ENCODE measurements at places on chromosomes 7 and 10.

DNA sequence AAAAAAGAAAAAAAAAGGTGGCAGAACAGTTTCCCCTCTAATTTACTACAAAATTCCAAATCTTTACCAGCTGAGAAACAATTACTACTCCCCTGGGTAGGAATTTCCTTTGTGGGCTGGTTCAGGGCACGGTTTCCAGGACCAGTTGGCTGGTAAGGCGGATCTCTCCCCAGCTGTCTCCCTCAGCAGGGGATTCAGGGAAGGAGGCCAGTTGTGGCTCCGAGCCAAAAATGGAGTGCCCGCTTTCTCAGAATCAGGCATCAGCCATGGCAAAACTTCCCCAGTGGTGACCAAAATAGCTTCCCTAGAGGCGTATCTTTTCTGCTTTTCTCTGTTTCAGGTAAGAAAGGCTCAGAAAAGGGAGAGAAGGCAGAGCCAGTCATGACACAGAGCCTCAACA, 91.2 kb downstream of the ZNF22 start:
- DNase-seq, result no peak

- DNase-seq, result no peak
Measured at GRCh38 chr7:31337002-31337565, 3.4 kb downstream of the NEUROD6 start.

- DNase-seq, result no peak
Measured at GRCh38 chr10:5479481-5480161, 19.7 kb downstream of the CALML5 start.

GRCh38 chr7:131934452-131934851, 378.0 kb upstream of the PODXL start:
- no peak for DNase-seq

- DNase-seq, result no peak
Measured at GRCh38 chr7:36396150-36396549, 6.5 kb downstream of the ANLN start.

GRCh38 chr7:137539111-137539715, 195.7 kb upstream of the PTN start:
- no peak for DNase-seq

DNA sequence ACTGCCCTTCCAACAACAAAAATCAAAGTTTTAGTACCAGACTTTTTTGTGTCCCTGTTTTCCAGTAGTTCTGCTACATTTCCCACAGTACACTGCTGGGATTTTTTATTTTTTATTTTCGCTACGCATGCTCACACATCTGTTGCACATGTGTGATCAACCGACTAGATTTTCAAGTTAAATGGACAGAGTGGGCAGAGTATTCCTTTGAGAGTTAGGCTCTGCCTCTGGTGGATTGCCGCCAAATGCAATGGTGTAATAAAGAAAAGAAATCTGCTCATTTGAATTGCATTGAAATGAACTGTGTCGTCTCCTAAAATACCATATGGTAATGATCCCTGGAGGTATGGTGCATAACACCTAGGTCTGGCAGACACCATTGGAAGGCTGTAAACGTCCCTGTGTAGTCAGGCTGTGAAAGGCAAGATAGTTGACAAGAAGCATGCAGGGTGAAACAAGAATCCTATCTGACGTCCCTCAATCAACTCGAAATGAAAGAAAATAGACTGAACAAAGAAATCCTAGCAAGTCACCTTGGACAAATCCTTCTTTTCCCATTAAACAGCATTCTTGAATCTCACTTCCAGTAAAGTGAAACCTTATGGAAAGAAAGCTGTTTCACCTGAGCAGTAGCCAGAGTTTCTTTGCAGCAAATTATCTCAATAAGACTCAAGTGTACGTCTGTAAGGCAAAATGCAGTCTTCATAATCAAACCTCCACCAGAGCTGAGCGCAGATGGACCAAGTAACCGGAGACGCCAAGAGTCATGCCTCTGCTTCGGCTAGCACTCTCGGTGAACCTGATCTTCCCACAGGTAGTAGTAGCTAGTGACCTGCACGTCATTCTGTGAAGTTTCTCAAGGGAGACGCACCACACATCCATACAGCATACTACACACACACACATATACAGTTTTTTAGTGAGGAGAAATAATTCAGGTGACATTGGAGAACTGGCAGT, 357.3 kb downstream of the CRPPA start:
- no peak for DNase-seq

DNA sequence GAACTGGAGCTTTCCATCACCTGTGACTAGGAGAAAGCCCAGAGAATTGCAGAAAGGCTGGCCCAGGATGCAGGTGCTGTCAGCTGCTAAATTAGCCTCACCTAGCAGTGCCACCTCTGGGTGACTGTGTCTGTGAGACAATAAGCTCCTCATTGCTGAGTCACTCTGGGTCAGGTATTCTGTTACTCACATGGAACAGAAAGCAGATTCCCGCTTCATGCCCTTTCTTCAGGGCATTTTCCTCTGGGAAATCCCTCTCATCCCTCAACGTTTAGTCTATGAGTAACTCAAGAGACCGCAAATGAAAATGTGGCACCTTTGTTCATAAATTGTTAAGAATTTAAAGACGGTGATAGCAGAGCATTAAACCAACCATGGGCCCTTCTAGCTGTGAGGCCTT, 184.0 kb downstream of the ADAM12 start:
- no peak for DNase-seq

DNA sequence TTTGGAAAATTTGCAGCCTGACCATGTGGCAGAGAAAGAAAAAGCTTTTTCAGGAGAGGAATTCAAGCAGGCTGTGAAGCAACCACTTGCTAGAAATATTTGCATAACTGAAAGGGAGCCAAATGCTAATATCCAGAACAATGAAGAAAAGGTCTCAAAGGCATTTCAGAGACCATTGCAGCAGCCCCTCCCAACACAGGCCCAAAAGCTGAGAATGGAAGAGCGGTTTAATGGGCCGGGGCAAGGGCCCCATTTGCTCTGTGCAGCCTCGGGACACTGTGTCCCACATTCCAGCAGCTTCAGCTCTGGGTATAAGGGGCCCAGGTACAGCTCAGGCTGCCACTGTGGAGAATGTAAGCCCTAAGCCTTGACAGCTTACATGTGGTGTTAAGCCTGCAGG, 918.1 kb upstream of the POT1 start:
- DNase-seq, result no peak

DNA sequence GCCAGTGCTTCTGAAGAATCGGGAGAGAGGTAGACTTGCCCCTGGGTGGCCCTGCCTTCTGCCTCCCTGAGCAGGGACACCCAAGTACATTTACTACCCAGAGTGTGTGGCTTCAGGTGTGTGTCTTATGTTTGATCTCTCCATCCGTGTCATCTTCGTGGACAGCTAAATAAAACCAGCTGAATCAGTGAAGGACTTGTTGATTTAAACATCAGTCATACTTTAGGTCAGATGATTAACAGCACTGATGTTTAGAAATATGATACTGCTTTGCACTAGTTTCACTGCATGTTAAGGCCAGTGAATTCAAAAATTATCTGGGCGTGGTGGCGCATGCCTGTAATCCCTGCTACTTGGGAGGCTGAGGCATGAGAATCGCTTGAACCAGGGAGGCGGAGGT, 4.0 kb downstream of the MTG1 start:
- DNase-seq, result no peak

DNA sequence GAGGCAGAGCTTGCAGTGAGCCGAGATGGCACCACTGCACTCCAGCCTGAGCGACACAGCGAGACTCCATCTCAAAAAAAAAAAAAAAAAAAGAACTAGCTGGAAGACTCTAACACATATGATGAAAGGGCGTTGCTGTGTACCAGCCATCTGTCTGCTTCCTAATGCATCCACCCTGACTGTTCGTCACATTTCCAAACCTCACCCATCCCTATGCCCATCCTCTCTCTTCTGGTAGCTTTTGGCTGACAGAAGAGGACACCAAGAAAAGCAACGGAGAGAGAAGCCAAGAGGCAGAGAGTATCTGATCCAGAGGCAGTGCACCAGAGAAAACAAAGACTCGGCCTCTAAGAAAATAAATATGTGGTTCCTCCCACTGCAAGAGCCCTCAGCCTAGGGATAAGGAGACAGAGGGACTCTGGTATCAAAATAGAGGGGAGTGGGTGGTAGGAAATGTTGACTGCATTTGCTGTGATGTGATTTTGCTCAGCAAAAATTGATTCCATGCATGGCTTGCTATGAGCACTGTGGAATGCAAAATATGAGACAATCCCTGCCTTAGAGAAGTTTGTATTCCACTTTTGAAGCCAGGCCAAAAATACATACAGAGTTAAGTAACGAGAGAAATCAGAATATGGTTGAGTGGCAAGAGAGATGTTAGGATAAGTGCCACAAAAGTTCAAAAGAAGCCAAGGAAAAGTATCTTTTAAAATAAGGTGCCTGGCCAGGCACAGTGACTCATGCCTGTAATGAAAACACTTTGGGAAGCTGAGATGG, 100.8 kb upstream of the STK17A start:
- no peak for DNase-seq

- DNase-seq, result no peak
Measured at GRCh38 chr10:75187961-75188426, 22.6 kb upstream of the VDAC2 start.

GRCh38 chr7:1385086-1385808, 74.0 kb downstream of the MICALL2 start:
- no peak for DNase-seq

DNA sequence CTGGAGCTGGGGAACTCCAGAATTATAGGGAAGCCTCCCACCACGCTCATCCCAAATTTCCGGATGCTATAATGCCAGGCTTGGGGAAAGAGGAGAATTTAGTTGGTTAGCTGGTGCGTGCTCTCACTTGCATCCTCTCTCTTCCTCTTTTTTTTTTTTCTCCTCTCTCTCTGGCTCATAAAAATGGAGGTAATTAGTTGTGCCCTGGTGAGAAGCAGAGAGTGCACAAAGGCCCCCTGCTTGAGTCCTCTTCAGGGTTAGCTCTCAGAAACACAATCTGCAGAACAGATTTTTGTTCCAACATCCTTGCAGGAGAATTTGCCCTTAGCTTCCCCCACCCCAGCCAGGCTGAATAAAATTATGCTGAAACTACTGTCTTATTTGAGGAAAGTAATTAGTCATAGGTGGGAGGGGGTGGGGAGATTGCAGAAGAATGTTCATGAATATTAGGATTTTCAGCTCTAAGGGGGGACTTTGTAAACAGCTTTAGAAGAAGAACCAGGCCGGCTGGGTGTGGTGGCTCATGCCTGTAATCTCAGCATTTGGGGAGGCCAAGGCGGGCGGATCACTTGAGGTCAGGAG, 7.6 kb downstream of the SERPINE1 start:
- no peak for DNase-seq

DNA sequence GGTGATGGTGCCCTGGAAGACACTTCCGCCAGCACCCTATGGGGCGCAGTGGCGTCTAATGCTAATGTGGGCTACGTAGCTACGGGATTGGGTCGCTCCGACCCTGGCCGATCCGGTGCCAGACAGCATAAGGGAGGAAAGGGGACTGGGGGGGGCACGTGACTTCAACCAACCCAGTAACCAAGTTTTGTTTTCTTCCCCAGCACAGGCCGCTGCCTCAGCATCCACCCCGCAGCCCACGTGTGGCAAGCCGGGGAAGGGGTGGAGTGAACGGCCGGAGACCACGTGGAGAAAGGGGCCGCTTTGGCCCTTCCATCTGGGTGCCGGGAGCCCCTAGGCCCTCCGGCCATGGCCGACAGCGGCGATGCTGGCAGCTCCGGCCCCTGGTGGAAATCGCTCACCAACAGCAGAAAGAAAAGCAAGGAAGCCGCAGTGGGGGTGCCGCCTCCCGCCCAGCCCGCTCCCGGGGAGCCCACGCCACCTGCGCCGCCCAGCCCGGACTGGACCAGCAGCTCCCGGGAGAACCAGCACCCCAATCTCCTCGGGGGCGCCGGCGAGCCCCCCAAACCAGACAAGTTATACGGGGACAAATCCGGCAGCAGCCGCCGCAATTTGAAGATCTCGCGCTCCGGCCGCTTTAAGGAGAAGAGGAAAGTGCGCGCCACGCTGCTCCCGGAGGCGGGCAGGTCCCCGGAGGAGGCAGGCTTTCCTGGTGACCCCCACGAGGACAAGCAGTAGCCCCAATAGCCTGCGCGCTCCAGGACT, 2.5 kb downstream of the PRR15 start:
- DNase-seq, result no peak

- DNase-seq, result no peak
Measured at GRCh38 chr10:112533916-112534315, 86.9 kb downstream of the VTI1A start.

DNA sequence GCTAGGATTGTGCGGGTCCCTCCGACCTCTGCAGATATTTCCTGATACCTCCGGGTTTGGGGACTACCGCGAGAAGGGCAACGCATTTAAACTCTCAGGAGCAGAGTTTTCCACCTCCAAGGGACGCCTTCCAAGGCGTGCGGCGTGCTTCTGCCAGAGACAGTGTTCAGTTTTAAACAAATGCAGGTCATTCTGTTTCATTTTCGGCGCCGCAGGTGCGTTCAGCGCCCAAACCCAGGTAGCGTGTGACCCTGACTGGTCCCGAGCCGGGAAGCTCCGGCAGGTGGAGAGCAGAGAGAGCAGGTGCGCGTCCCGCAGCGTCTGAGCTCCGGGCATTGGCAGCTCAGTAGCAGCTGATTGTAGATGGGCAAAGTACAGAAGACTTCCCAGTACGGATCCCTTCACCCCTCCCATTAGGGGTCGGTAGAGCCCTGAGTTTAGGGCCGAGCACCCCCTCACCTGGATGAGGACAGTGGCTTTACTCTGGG, 1.4 kb upstream of the CYP26A1 start:
- no peak for DNase-seq

- no peak for DNase-seq
Measured at GRCh38 chr10:133375357-133376115, 2.4 kb upstream of the ECHS1 start.

DNA sequence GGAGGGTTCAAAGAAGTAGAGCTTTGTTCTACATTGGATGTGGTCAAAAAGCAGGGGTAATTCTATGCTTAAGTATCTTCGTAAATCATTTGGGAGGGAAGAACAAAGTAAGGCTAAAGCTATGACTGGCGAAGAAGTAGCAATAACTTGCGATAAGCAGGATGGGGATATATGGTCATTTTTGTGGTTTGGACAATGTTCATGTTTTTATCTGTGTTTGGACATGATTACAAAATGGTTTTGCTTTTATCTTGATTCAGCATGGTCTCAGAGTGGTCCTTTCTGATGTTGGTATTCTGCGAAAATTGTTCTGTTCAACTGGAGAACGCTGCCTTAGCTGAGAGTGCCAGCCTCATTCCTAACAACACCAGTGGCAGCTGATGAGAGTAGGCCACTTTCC, 208.8 kb downstream of the SEMA3A start:
- DNase-seq, result no peak
